ENCODE measurements at places on chromosomes 4 and X.

- DNase-seq = no peak
These were observed 48.4 kb upstream of the SEC24B start for GRCh38 chr4:109385260-109385659.

DNA sequence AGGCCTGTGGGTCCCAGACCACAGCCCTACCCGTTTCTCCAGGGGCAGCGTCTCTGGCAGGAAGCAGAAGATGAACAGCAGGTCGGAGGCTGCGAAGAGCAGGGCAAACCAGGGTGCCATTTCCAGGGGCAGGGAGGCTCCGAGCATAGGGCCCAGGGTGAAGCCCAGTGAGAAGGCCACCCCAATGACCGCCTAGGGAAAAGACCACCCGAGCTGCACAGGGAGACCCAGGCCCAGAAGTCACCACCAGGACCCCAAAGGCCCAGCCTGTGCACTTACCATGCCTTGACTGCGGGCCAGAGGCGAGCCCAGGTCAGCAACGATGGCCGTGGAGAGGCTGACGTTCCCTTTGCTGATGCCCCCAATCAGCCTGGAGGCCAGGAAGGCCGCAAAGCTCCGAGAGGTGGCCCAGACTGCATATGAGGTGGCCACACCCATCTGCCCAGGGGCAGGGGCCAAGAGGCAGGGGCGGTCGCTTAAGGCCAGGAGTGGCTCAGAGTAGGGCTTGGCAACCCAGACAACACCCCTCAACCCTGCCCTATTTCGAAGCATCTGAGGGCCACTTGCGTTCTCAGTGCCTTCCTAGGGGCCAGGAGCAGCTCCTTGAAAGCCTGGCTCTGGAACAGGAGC, 30.8 kb downstream of the NOP14 start:
- no peak for DNase-seq

GRCh38 chrX:15864023-15864422, 9.4 kb upstream of the AP1S2 start:
- no peak for DNase-seq

DNA sequence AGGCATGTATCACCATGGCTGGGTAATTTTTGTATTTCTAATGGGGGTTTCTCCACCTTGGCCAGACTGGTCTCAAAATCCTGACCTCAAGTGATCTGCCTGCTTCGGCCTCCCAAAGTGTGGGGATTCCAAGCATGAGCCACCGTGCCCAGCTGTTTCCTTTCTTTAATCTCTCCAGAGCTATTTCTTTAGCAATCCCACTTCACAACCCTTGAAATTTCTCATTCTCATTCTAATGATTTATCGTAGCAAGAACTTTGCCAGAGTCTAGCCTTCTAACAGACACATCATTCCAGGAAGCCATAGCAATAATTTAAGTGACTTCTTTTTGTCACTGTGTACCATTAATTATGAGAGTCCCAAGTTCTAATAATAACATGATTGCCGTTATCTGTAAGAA, 68.6 kb downstream of the RXFP1 start:
- no peak for DNase-seq

DNA sequence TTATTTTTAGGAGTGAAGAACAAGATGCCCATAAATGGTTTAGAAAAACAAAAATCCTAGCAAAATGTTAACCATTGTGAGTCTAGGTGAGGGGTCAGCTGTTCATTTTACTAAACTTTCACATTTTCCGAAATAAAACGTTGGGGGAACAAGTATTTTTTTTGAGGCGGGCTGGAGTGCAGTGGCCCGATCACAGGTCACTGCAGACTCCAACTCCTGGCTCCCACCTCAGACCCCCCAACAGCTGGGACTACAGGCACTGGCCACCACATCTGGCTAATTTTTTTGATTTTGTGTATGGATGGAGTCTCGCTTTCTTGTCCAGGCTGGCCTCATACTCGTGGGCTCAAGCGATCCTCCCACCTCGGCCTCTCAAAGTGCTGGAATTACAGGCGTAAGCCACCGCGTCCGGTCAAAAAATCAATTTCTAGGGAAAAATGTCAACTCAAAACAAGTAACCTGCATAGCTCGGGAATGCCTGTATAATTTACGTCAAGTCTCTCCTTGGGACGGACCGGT, 742 bp upstream of the TAF1 start:
- DNase-seq = no peak

- DNase-seq = no peak
These were observed 10.7 kb upstream of the TMEM164 start for GRCh38 chrX:109992203-109992602.

- no peak for DNase-seq
These were observed 33.1 kb downstream of the LNX1 start for GRCh38 chr4:53558065-53558801.

DNA sequence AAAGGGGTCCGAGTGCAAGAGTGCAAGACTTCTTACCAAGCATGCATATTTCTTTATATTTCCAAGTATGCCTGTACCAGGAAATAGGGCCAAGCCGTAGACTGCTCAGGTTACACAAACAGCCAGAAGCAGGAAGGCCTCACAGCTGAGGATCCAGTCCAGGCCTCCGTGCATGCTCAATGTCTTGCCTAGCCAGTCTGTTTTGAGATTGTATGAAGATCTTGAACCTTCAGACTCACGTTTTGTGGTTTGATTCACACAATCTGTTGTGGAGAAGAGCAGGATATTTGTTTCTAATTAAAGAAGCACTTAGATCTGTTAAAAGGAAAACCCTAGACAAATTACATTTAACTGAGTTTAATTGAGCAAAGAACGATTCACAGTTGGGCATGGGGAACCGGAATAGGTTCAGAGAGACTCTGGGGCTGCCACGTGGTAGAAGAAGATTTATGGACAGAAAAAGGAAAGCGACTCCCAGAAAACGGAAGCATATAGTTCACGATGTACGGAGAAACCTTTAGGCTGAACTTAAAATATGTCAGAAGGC, 1.2 kb downstream of the MGST2 start:
- peak; percentile 1 for DNase-seq

- DNase-seq = no peak
These were observed 14.8 kb downstream of the ZNF280C start for GRCh38 chrX:130253916-130254315.

- no peak for DNase-seq
These were observed 22.3 kb upstream of the NAT8L start for GRCh38 chr4:2036866-2037265.

DNA sequence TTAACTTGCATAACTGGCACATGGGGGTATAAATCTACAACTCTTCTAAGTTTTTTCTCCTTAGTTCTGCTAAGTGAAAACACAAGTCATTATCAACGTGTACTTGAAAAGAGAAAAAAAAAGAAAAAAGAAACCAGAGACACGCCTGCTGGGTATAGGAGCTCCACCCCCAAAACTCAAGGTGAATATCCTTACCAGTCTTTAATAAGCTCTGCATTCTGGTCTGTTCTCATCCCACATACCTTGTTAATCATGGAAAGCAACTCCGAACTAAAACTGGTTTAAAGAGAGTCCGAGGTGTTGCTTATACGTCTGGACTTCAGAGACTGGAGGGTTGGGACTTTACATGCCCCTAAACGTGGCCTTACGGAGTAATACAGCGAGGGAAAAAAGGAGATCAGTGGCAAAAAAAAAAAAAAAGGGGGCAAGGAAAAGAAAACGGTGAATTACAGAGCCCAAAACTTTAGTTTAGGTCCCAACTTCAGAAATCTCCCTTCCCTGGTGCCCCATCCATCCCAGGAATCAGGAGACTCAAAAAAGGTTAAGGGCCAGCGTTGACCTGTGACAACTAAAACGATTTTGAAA, 1.0 kb downstream of the PGRMC2 start:
- peak; percentile 46 for DNase-seq

DNA sequence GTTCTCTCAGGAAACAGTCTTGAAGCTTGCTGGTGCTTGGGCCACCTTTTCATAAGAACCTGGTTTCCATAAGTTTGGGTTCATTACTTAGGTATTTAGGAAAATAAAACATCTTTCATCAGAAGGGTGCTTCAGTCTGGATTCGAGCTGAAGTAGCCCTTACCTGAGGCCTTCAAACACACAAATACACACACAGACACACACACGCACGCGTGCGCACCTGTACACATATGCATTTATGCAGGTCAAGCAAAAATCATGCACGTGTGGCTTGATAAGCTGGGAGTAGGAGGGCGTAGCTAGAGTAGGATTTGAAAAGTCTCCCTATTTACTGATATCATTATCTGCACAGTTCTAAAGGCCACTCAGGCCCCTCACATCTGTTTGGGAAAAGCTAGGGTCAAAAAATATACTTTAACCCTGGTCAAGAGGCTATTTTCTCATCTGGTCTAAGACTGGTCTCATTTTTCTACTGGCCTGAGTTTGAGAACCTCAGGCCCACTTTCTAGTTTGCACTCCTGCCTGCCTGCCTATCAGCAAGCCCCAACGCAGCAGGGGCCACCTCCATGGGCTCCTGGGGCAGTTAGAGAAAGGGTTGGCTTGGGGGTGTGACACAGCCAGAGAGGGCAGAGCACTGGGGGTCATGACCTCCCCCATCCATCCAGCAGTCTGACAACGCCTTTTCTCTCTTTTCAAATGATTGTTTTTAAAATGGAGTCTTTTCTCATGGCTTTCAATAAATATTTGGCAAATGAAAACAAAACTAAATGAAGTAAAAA, 64.3 kb downstream of the RASL11B start:
- DNase-seq = no peak

- DNase-seq = no peak
These were observed 1386.6 kb downstream of the PCDH7 start for GRCh38 chr4:32106767-32107166.

All from CD4-positive, alpha-beta T cell treated with Interleukin-4 for 4 hours (primary cell).